ENCODE measurements at places on chromosomes 2 and 18.

DNA sequence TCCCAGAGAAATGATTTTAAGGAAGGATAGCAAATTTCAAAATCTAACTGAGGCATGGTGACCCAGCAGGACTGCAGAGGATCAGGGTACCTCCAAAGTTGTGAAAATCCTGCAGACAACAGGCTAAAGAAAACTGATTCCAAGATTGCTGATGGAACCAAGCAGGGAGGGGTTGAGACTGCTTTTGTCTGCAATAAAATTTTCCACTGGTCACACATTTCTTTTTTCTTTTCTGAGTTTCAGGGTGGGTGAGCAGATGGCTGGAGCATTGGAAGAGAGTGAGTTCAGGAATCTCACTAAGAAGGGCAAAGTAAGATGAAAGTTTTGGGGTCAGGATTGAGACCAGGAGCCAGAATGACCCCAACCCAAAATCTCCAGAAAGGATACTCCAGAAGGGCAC, 321.0 kb downstream of the TNS1 start:
- DNase-seq = no peak

DNA sequence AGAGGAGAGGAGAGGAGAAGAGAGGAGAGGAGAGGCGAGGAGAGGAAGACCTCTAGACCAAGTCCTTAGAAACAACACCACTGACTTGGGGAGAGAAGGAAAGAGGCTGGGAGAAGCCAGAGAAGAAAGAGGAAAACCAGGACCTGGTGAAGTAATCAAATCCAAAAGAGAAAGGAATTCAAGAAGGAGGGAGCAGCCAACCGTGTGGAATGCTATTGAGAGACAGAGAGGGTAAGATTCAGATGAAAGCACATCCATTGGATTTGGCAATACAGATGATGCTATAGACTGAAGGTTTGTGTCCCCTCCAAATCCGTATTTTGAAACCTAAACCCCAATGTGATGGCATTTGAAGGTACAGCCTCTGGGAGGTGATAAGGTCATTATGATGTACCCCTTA, 50.7 kb downstream of the GALNT14 start:
- no peak for DNase-seq

DNA sequence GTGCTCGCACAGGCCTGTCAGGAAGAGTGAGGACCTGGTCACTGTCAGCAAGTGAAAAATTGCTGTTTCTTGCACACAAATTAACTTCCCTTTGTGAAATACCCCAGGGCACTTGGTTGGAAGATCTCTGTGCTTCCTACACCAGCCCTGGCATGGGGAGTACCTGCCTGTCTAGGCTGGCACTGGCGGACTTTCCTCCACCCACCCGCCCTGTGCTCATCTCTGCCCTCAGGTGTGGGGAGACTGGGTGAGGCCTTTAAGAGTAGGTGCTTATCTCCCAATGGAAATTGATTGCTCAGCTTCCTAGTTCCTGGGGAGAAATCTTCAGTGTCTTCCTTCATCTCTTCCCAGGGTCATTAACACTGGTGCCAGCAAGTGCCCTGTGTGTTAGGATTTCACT, 42.1 kb downstream of the IMPA2 start:
- DNase-seq = no peak

- DNase-seq = no peak
Observed at GRCh38 chr2:99898336-99899048, 243.9 kb downstream of the AFF3 start.

Data from activated CD4-positive, alpha-beta T cell treated with anti-CD3 and anti-CD28 coated beads, Interleukin-2, amount 50 U/mL, for 1 hour (primary cell).